ENCODE measurements at places on chromosomes 5 and 9.

- no peak for DNase-seq
Measured at GRCh38 chr9:137728444-137729311, 109.9 kb downstream of the EHMT1 start.

DNA sequence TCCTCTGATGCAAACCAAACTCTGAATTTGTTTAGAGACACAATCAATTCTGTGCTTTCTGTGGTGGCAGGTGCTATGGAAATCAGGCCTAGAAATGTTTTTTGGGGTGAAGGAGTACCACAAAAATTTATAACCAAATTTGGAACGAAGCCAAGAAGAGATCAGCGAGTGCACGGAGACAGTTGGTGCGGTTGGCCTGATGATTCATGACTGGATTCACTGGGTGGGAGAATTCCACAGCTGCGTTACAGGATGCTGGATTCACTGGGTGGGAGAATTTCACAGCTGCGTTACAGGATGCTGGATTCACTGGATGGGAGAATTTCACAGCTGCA is 135.6 kb upstream of the IRX4 start:
- no peak for DNase-seq

GRCh38 chr5:38292228-38292627 is 33.9 kb downstream of the EGFLAM start:
- no peak for DNase-seq

DNA sequence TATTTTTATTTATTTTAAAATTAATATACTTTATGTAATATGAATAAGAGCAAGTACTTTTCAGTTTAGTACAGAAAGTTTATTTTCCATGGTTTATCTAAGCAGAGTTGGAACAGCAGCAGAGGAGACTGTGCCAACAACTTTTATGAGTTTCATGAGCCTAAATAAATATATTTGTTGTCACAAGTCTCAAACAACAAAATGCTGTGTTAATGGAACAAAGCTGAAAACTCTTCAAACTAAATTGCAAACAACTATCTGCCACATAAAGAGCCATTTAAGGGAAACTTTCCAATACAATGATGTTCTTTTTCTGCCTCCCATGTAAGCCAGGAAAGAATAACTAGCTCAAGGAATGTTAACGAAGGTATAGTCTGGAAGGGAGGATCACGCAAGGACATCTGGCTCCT is 96.1 kb downstream of the FBN2 start:
- no peak for DNase-seq

DNA sequence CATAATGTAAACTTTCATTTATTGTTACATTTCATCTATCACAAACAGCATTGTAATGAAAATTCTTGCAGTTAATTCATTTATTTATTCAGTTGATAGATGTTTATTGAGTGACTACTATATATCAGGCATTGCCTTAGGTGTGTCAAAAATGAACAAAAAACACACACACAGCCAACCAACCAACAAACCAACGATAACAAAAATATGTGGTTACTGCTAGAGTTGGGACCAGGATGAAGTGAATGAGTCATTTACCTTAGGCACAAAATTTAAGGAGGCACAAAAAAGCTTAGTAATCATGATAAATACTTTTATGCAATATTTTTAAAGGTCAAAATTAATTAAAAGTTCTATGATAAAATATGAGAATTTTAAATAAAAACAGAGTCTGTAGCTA is 223.4 kb downstream of the CSNK1G3 start:
- DNase-seq = no peak

DNA sequence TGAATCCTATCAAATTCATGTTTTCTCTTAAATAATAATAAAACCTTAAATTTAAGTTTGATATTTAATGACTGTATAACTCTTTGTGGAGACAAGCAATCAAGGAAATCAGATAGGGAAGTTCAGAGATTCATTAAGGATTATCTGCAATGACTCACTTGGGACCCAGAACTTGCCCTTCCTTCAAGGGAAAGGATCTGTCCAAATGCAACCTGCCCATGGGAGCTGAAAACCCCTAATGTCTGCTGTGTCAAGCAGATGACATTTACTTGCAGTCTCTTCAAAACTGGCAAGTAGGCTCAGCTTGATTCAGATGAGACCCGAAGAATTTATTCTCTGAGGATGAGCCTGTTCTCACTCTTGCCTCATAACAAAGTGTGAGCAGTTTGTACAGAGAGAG is 1577.6 kb downstream of the EFNA5 start:
- DNase-seq = no peak

DNA sequence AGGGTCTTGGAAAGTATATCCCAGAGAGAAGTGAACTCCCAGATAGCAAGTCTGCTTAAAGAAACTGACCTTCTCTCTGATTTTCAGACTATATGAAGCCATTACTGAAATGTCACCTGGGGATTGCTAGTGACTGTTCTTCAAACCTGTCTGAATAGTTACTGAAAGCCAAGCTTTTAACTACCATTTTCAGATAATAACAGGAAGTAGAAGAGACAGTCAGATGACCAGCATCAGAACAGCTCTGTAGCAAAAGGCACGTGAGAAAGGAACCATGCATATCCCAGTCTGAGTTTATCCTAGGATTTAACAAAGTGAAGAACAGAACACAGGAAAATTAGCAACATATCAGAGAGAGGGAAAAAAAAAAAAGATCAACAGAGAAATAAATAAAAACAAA is 74.9 kb upstream of the SELENOP start:
- DNase-seq = no peak

DNA sequence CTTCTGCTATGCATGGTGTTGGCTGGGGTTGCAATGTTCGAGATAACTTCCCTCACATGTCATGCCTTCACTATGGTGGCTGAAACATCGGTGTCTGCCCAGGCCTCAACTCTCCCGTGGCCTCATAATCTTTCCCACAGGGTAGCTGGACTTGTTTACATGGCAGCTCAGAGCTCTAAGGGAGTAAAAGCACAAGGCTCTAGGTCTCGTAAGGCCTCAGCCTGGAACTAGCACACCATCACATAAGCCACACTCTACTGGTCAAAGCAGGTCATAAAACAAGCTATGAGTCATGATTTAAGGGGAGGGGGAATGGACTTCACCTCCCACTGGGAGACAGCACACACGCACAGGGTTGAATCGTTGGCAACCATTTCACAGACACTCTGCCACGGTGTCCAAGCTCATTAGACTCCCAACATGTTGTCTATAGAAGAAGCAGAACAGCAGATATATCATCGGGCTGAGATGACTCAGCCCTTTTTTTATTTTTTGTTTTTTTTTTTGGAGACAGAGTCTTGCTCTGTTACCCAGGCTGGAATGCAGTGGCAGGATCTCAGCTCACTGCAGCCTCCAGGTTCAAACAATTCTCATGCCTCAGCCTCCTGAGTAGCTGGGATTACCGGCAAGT is 66.8 kb upstream of the IL17B start:
- DNase-seq = peak; percentile 100

GRCh38 chr9:83307066-83307724 is 231.0 kb downstream of the FRMD3 start:
- no peak for DNase-seq

- peak; percentile 25 for DNase-seq
Measured at GRCh38 chr5:107538331-107538730, 132.4 kb downstream of the EFNA5 start.

DNA sequence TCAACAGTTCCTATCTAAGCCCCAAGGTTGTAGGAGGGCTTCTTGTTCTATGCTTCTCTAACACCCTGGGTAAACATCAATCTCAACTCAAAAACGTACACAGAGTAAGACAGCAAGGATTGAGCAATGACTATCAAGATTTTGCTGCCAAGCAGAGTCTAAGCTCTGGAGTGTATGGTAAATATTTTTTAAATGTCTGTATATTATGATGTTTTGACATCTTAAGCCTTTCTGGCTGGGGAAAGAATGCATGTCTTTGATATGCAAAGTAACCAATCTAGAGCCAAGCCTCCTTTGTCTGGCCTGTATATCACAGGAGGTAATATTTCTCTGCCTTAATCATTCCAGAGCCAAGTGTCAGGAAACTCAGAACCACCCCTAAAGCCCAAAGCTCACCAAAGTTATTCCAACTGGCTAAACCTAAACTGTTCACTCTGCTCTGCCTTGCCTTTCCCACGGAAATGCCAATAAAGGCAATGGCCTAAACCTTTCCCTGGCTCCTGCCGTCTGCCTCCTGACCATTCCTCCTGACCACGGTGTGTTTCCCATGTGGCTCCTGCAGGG is 45.2 kb downstream of the YIPF5 start:
- DNase-seq = peak; percentile 13

DNA sequence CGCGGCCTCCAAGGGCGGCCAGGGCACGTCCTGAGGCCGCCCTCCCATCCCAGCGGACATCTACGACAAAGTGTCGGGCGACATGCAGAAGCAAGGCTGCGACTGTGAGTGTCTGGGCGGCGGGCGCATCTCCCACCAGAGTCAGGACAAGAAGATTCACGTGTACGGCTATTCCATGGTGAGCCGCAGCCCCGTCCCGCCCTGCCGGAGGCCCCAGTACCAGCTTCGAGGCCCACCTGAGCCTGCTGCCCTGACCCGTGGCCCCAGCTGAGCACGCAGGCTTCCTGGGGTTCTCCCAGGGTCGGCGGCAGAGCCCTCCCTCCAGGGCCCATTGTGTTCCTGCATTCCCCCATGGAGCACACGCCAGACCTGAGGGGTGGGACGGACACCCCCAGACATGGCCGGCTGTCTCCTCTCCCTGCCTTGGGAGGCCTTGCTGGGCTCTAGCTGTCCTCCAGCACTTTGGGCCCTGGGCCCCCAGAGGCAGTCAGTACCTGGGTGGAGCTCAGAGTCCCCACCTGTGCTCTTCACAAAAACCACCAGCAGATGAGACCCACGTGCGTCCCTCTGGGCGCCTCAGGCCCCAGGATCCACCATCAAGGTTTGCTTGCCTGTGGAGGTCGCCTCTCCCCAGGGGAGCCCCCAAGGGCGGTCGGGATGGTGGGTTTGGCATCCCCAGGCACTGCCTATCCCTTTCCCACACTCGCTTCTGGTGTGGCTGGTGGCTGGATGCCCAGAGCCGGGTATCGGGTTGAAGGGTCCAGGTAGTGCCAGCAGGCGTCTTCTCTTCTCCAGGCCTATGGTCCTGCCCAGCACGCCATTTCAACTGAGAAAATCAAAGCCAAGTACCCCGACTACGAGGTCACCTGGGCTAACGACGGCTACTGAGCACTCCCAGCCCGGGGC is 1.0 kb downstream of the PHPT1 start:
- no peak for DNase-seq

DNA sequence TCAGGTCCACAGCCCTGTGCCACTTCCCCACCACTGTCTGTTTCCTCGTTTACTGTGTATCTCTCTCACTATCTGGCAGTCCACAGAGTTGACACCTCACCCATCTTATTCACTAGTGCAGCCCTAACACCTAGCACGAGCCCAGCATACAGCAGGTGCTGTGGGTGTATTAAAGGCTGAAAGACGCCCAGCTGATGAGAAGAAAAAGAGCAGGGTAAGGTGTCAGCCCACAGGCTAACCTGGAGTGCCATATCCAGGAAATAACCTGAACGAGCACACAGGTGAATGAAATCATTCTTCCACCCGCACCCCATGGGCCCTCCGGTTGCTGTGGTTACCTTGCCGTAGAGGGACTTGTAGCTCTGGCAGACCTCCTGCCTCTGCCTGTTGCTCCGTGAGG is 18.6 kb downstream of the ANXA6 start:
- no peak for DNase-seq

- no peak for DNase-seq
Measured at GRCh38 chr5:130773813-130774212, 391.2 kb downstream of the HINT1 start.

DNA sequence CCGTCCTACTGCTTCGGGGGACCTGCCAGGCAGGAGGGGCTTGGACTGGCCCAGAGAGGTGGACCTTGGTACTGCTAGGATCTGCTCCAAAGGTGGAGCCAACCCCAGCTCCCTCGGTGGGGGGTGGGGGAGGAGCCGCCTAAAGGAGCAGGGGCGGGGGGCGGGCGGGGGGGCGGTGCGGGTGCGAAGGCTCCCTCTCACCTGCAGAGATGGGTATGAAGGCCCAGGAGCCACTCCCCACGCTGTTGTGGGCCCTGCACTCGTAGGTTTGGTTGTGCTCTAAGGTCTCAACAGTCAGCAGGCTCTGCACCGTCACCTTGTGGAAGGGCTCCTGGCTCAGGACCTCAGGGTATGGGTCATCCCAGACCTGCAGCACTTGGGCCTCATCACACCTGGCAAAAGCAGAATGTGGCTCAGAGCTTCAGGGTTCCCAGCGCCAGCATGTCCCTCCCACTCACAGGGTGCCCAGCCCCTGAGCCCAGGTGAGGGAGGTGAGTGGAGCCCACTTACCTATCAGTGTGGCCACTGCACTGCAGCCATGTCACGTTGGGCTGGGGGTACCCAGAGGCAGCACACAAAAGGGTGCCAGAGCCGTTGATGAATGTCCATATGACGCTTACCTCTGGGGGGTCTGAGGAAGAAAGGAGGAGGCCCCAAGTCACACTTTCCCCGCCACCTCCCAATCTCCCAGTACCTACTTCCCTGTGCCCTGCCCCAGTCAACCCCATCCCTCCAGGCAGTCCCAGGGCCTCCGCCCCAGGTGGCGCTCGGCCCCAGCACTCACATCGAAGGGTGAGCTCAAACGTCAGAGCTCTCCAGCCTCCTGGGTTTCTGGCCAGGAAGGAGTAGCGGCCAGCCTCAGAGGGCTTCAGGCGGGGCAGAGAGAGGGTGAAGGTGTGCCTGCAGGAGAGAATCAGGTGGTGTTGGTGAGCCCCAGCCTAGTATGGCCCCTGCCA is 16.4 kb downstream of the CSF1R start:
- DNase-seq = no peak

GRCh38 chr5:135891268-135891667 is 4.4 kb downstream of the IL9 start:
- peak; percentile 3 for DNase-seq

- no peak for DNase-seq
Measured at GRCh38 chr9:3884736-3885135, 358.9 kb upstream of the RFX3 start.

DNA sequence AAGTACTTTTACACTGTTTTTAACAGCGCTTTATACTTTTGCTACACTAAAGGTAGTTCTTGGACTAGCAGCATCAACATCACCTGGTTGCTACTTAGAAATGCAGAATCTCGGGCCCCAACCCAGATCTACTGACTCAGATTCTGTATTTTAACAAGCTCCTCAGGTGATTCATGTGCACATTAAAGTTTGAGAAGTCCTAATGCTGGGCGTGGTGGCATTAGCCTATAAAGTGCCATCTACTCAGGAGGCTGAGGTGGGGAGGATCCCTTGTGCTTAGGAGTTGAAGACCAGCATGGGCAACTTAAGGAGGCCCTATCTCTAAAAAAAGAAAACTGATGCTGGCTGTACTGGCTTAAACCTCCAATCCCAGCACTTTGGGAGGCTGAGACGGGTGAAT is 26.7 kb downstream of the TMEM252 start:
- no peak for DNase-seq
